ENCODE measurements at places on chromosomes 1 and 21.

DNA sequence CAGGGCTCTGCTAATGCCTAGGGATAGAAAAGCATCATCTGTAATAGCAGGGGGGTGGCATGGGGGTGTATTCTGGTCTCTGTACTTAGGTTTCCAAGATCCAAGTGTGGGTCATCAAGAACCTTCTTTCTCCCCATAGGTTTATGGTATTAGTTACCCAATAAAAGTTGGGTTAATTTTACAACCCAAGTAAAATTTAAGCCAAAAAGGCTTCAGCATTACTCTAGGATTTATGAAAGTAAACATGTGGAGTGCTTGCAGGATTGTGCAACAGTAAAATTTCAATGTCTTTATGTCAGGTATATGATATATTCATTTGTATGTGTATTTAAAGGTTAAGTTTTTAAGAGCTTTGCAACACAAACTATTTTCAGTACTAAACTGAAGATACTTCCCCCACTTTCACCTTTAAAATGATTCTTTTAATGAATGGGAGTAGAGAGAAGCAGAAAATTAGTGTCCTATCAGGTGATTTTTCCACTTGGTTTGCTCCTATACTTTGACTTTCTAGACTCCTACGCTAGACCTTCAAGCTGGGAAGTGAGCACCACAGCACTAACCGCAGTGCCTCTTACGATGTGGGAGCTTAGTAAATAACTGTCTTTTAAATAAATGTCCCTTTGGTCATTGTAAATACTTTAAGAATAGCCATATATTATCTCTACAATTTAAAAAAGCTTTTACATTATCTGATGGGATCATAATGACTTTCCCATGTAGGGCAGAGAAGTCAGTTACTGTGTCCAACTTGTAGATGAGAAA, 67.8 kb upstream of the UBE2U start:
- no peak for DNase-seq

DNA sequence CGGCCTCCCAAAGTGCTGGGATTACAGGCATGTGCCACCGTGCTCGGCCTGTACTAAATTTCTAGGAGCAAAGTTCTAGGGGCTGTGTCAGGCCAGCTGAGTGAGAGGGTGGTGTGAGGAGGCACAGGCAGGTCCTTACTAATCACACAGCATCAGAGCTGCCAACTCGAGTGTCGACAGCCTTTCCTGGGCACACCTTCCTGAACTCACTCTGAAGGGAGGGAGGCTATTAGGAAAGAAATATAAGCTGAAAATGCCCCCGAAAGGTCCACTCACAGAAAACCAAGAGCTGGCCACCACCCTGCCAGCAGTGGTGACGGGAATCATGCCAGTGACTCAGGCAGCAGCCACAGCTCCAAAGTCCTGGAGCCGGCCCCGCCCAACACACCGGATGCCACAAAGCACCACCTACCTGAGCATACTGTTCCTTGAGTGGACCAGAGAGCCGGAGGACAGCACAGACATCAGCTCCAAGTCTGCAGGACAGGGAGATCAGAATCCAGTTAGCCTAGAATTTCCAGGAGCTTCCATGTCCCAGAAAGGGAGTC, 4.5 kb downstream of the PMVK start:
- DNase-seq: no peak

DNA sequence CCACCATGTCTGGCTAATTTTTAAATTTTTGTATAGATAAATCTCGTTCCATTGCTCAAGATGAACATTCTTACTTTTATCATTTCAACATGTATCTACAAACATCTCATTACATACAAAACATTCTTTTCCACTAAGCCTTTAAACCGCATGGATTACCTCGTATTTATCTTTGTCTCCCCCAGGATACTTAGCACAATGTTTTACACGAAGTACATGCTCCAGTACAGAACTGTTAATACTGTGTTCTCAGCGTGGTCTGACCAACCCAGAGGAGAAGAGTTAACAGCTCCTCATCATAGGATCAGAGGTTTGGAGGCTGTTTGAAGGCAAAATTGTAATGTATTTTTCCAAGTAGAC, 7.4 kb downstream of the PIK3C2B start:
- no peak for DNase-seq

DNA sequence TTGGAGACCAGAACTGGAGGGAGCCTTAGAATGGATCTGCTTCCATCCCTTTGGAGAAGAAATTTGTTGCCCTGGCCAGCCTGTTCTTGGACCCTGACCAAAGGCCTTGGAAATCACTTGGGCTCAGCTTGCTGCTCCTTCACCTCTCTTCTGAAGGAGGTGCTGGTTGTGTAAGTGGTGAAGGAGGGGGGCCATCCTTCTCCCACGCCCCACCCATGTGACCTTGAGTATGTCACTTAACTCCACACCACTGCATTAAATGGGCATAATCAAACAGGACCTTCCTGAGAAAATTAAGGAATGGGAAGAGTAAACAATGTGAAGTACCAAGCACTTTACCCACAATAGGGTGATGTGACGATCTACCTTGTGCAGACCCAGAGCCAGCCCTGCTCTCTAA, 68.3 kb upstream of the GJB5 start:
- DNase-seq: no peak

GRCh38 chr1:187067160-187067559, 238.4 kb downstream of the PLA2G4A start:
- no peak for DNase-seq

DNA sequence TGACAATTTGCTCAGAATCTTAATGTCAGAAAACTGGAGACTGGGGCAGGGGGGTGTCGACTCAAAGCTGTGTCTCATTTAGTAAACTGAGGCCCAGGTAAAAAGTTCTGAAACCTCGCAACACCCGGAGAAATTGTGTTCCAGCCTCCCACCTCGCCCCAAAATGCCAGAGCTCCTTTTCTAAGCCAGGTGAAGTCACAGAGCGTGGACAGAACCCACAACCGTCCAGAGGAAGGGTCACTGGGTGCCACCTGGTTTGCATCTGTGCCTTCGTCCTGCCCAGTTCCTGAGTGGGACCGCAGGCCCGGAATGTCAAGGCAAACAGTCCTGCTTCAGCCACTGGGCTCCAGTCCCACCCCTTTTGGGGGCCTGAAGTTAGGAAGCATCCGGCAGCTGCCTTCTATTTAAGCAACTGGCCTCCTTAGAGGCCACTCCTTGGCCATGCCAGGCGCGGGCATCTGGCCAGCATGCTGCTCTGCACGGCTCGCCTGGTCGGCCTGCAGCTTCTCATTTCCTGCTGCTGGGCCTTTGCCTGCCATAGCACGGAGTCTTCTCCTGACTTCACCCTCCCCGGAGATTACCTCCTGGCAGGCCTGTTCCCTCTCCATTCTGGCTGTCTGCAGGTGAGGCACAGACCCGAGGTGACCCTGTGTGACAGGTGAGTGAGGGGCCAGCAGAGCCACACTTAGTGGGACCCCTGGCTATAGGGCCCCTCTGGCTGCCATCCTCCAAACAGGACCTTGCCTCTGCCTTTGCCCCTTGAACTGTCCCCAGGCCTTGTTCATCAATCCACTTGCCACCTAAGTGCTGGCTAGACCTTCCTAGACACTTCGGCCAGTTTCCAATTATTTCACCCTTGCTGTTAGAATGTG, at the start of gene TAS1R1:
TSS of gene TAS1R1 (plus strand) at position 401 of the 872 bp plus-strand sequence. CDS start at position 468, 67 bp downstream.
- no peak for DNase-seq

- no peak for DNase-seq
Observed at GRCh38 chr1:217542837-217543236, 88.1 kb downstream of the GPATCH2 start.

- DNase-seq: no peak
Observed at GRCh38 chr1:40620586-40621210, 44.8 kb downstream of the RIMS3 start.

DNA sequence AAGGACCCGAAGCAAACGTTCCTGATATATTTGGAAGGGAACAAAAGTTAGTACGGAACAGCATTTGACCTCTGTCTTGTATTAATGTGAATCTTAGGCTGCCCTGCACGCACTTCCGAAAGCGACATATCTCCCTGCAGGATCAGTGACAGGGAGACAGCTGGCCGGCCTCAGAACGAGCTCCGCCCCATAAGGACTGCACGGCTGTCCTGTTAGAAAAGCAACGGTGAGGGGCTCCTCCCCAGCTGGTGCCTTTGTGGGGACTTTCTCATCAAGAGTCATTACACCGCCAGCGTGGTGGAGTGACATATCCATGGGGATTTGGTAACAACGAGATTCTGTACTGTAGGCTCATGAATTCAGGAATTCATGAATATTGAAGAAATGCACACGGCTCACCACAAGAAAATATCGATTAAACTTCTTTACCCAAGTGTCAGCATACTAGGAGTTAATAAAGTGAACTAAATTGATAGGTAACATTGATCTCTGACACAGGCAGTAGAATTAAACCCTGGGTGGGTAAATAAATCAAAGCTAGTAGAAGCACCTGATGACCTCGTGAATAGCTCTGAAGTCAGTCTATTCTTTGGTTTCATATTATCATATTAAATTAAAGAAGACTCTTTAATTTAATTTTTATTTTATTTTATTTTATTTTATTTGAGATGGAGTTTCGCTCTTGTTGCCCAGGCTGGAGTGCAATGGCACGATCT, 8.1 kb upstream of the GREM2 start:
- DNase-seq: no peak

DNA sequence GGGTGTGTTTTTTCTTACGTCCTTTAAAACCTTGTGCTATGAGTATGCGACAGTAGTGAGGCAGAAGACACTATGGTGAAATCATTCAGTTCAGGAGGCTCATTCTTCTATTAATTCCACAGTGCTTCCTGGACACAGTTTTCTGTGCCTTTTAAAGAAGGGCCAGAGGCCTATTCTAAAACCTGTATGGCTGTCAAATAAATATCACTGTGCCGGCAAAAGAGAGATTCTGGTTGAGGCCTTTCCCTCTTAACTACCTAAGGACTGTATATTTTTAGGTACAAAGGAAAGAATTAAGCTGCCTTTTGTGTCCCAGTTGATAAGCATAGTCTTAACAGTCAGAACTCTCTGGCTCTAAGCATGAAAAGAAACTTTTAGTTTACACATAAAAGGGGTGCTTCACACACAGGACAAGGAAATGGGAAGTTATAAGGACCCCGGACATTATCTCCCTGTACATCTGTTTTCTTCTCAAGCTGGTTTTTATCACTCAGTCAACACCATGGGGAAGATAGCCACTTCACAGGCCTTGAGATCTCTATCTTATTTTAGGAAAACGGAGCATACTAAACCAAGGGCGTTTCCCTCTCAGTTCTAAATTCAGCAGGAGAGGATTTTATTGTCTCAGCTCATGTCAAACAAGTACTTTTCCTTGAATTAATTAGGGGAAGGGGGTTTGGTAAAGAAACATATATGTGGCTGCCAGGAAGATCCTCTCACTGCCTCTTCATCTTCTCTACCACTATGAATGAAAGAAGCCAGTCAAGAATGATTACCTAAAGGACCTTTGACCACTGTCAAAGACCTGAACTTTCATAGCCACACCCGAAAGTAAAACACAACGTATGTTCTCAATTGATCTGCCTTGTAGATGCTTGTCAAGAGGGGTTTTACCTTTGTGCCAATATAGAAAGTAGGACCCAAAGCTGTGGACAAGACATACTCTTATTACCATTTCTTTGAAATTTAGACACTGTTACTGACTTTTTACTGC, 71.4 kb upstream of the HSPA13 start:
- no peak for DNase-seq

DNA sequence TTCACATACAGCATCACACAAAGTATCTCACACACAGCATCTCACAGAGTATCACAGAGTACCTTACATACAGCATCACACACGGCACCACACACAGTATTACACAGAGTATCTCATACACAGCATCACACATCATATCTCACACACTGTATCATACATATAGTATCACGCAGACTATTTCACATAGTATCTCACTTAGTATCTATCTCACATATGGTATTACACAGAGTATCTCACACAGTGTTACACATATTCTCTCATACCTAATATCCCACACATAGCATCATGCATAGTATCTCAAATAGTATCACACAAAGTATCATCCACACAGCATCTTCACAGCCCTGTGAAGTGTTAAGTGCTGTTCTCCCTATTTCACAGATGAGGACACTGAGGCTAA, 121.5 kb upstream of the RAB4A start:
- no peak for DNase-seq

- no peak for DNase-seq
Observed at GRCh38 chr1:175273376-175274031, 80.9 kb upstream of the KIAA0040 start.

DNA sequence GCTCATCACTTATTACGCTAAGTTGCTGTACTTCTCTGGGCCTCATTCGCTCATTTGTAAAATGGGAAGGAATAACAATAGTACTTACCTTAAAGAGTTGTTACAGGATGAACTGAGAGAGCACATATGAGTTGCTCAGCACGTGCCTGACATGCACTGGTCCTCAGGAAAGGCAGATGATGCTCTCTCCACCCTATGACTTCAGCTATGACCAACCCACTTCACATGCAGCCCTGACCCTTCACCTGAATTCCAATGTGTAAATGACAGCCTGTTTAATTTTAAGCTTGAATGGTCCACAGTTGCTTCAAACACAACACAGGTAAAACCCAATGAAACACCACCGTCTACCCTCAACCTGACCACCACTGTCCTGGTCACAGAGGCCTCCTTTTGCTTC, 32.9 kb downstream of the GADD45A start:
- no peak for DNase-seq

- DNase-seq: no peak
Observed at GRCh38 chr1:66490816-66491215, 43.1 kb upstream of the SGIP1 start.

DNA sequence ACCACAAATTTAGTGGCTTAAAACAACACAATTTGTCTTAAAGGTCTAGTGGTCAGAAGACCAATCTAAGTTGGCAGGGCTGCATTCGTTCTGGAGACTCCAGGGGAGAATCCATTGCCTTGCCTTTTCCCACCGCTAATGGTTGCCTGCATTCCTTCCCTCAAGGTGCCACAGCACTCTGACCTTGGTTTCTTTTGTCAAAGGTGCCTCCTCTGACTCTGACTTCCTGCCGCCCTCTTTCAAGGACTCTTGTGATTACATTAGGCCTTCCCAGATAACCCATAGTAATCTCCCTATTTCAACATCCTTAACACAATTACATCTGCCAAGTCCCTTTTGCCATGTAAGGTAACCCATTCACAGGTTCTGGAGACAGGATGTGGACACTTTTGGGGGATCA, 145.3 kb downstream of the S1PR1 start:
- no peak for DNase-seq

DNA sequence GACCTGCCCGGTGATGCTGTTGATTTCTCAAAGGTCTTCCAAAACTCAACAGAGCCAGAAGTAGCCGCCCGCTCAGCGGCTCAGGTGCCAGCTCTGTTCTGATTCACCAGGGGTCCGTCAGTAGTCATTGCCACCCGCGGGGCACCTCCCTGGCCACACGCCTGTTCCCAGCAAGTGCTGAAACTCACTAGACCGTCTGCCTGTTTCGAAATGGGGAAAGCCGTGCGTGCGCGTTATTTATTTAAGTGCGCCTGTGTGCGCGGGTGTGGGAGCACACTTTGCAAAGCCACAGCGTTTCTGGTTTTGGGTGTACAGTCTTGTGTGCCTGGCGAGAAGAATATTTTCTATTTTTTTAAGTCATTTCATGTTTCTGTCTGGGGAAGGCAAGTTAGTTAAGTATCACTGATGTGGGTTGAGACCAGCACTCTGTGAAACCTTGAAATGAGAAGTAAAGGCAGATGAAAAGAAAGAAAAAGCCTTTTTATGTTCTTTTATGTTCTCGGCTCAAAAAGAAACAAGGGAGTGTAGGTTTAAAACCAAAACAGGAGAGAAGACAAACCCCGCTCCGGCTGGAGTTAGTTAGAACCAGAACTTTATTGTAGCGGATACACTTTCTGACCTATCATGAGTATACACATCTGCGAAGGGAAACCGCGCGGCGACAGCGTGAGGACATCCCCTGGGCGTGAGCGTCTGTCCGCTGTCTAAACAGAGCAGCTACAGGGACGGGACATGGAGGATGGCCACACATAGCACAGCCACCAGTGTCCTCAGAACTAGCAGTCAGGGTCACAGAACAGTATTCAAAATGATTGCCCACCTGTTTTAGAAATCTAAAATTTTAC, 77.1 kb downstream of the PIK3CD start:
- peak; percentile 90 for DNase-seq
